ENCODE measurements at places on chromosomes 12 and 14.
A peak's percentile ranks its signal among the peaks of the same experiment; 100 is the strongest.

GRCh38 chr14:73780391-73780790 lies 66.2 kb upstream of the PNMA1 start:
- no peak for DNase-seq

DNA sequence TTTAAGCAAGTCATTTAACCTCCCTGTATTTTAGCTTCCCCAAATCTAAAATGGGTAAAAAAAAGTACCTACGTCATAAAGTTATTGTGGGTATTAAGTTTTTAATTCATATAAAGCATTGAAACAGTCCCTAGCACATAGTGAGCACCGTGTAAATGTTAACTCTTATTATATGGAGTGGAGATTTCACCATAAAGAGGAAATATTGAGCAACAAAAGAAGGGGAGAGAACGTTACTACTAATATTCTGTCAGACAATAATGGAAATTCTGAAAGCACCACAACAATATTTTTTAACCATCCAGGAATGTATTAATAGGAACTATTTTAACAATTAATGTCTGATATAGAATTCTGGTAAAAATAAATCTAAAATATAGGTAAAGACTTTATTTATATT lies 7.8 kb upstream of the CD163L1 start:
- no peak for DNase-seq

DNA sequence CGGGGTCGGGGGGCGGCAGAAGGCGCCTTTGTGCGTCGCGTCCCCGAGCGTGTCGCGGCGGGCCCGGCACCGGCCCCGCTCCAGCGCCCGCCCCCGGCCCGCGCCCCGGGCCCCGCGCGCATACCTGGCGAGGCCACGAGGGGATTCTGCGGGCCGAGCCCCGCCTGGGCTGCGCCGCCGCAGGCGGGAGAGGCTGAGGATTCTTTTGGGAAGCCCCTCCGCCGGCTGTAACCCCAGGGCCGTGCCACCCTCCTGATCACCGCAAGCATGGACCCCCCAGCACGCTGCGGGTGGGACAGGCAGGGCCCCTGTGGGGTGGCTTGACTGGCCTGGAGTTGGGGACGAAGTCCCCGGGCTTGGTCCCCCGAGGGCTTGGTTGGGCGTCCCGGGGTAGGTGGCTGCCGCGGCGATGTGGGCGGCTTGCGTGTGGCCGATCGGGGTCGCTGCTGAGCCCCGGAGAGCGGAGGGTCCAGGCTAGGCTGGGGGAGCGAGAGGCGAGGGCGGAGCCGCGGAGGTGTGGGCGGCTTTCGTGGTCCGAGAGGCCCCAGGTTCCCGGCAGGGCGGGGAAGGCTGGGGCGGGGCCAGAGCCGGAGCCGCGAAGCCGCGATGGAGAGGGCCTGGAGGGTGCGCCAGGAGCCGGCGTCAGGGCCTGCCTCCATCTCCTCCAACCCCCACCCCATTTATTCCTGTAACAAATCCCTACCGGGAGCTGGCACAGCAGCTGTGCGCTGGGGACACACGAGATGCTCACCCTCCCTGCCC lies 28.4 kb upstream of the GPR132 start:
- peak; percentile 53 for DNase-seq

DNA sequence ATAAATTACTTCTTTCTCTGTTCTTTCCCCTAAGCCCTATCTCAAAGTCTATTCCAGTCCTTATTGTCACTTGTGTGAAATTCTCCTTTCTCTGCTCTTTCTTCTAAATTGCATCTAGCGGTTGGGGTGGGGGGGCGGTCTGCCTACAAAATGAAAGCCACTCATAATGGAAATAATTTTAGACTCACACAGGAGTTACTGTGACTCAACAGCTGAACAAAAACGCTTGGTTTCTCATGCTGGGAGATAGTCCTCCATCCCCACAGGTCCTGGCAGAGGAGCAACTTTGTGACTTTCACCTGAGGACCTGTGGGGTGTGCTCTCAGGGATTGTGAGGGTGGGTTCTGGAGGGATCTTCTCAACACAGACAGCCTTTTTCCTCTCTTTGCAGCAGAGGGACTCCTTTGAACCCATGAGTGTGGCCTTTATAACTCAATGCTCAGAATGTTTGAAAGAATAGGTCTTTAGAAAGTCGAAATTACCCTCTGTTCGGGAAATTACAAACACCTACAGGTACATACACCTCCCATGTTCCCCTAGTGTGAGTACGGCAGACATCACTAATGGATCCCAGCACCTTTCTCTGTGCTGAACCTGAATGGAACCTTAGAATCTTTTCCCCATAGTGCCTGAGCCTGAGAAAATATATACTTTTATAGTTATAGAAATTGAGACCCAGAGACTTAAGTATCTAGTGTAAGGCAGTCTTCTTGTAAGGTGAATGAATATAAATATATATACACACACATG lies 109.7 kb downstream of the CHST11 start:
- DNase-seq = no peak

DNA sequence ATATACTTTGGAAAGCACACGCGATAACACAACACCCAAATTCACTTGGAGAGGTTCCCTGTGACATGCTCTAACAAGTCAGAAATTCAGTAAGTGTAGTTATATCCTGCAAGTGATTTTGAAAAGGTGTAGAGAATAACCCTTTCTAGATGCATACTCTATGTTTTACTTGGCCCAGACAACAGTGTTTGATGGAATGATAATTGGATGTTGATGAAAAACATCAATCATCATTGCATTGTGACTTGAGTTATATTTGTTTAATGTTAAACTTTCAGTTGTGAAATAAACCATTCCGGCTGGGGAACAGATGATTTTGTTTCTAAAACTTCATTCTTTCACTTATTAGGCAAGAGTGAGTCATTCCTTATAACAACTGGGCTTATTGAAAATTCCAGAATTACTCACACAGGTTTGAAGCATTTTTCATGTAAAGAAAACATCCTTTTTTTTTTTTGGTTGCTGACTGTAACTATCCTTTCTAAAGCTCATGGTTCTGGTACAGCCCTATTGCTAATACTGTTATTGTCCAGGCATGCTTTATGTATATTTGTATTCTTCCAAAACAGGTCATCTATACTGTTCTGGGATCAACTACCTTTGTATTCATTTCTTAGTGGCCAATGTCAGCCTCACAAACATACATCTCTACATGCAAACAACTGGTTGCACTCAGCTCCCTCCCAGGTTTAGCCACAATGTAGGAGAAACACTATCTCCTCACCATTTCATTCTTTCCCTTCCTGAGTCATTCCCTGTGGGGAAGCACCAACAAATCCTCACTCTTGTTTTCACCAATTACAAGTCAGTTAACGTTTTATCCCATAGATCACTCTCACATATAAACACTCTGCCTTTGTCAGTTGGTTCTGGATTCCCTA lies 121.2 kb upstream of the LRIG3 start:
- no peak for DNase-seq

GRCh38 chr14:74293606-74294005 lies 9.1 kb downstream of the ABCD4 start:
- DNase-seq = no peak

DNA sequence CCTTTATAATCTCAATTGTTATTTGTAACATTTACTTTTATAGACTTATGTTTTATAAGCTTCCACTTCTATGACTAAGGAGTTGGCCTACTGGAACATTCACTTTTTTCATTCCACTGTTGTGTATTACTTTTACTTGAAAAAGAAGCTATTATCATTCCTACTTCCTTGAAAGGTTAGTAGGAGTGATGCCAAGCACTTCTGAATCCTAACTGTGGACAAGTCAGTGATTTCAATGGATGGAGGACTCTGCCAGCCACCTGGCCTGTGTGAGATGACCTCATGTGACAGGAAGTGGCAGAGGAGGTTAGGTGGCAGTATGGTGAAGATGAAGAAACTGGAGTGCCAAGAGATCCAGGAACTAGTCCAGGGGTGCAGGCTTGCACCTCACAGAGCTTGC lies 46.0 kb downstream of the TECPR2 start:
- DNase-seq = no peak

DNA sequence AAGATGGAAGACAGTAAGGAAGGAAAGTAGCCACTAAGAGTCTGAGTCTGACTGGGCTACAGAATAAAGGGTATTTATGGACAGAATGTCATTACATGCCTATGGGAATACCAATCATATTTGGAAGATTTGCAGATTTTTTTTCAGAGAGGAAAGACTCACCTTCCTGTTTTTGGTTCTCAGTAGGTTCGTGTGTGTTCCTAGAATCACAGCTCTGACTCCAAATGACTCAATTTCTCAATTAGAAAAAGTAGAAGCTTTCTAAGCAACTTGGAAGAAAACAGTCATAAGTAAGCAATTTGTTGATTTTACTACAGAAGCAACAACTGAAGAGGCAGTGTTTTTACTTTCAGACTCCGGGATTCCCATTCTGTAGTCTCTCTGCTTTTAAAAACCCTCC lies 15.4 kb upstream of the PAPLN start:
- DNase-seq = no peak

- no peak for DNase-seq
Measured at GRCh38 chr12:92216092-92216491, 70.4 kb upstream of the BTG1 start.

DNA sequence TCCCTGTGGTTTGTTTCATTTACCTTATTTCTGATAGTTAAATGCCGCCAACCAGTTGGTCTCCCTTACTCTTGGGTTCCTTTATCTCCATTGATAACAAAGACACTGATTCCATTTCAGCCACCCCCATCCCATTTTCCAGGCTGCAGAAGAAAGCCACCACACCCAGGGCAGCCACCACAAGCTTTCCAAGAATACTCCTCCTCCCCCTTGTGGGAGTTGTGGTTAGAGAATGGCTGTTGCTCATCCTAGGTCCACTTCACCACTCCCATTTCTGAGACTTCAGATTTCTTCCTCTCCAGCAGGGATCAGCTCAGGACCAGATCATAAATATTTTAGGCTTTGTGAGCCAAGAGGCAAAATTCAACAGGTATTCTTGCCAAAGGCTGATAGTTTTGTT lies 73.9 kb downstream of the ANO4 start:
- no peak for DNase-seq

GRCh38 chr14:75428230-75429104 lies 645 bp downstream of the JDP2 start:
- DNase-seq = no peak

DNA sequence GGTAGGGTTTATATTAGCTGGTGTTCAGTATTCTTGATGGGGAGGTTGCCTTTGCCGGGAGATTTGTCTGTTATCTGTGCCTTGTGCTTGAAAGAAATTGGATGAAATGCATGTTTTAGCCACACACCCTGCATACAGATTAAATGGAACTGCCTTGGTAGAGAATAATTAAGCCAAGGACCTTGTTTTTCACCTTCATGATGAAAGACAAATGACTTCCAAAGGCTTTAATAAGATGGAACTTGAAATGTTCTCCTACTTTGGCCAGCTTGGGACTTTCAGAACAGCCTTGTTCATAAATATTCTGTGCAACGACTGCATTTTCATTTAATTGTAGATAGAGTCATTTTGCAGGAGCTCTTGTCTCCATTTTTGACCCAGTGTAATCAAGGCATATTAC lies 21.2 kb downstream of the JDP2 start:
- no peak for DNase-seq

DNA sequence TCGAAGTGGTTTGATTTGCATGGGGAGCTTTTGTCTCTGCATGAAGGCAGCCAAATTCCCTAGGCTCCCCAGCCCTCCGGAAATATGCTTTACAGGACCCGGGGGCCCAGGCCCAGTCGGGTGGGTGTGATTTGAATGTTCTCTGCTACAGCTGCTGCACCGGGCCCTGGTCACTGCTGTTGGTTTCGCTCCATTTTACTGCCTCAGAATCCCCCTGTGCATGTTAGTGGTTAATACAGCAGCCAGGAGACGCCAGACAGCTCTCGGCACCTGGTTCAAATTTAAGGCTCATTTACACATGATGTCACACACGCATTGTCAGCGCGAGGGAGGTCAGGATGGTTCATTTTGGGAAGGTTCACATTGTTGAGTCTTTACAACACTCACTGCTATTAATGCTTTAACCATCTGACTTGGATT lies 99.6 kb downstream of the SLC38A6 start:
- DNase-seq = no peak

Measured in NCI-H1930 (cell line).